NB4 (cell line): ENCODE measurements at places on chromosomes 4 and X.

GRCh38 chr4:6616087-6616995 lies 24.1 kb upstream of the MRFAP1 start:
- DNase-seq = peak; percentile 33

GRCh38 chr4:15368856-15369255 lies 59.0 kb upstream of the C1QTNF7 start:
- DNase-seq = peak; percentile 51

DNA sequence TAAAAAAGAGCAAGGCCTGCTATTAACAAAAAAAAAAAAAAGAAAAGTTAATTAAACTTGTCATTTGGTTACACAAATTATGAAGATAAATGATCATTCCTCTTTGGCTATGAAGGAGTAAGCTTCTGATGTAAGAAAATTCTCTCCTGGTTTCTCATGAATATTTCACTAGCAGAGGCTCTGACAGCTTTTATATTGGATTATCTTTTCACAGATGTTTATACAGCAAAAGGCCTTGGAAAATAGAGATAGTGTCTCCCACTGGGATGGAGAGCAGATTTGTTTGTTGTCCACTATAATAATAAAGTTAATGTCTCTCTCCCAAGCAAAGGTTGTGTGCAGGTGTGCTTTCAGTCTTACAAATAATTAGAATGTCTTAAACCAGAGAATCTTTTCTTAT lies 40.7 kb upstream of the PDGFC start:
- DNase-seq = no peak

DNA sequence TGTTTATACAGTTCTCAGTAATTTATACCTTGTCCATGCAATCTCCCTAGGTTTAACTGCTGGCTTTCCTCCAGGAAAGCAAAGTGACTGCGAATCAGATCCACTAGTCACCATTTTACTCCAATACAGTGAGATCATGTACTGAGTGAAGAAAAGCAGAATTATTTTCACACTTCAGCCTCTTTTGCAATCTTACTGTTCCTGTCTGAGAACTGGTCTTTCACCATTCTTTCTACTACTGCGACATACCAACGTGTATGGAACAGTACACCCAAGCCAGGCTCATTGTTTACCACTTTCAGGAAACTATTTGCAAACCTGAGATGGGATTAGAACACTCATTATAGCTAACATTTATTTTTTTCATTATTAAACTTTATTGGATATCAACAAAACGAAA lies 8.0 kb upstream of the MSL3 start:
- no peak for DNase-seq

DNA sequence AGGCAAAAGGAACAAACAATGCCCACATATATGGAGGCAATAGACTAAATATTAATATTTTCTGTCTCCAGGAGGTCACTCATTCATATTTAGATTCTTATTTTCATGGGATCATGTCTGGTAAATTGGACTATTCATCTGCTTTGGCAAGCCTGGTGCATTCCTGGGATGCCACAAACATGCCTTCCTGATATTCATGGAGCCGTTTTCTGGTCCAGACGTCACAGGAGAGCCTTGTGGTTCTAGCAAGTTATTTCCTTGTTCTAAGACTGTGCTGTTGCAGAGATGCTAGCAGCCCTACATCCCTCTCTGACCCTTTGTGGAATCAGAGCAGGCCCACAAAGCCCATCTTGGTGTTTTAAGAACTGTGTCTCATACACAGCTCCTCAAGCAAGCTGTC lies 16.1 kb upstream of the EXOSC9 start:
- no peak for DNase-seq

DNA sequence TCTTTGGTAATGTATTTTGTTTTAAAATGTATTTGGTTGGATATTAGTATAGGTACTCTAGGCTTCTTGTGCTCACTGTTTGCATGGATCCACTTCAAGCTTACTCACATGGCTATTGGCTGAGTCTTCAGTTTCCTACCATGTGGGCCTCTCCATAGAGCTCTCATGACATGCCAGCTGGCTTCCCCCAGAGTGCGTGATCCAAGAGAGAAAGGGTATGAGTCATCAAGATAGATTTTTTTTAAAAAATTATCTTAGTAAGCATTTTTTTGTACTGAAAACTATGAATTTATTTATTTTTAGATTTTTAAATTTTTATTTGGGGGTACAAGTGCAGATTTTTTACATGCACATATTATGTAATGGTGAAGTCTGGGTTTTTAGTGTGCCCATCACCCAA lies 219.1 kb upstream of the AMOT start:
- DNase-seq = no peak

- no peak for DNase-seq
Observed at GRCh38 chr4:117001077-117001476, 84.3 kb downstream of the TRAM1L1 start.

DNA sequence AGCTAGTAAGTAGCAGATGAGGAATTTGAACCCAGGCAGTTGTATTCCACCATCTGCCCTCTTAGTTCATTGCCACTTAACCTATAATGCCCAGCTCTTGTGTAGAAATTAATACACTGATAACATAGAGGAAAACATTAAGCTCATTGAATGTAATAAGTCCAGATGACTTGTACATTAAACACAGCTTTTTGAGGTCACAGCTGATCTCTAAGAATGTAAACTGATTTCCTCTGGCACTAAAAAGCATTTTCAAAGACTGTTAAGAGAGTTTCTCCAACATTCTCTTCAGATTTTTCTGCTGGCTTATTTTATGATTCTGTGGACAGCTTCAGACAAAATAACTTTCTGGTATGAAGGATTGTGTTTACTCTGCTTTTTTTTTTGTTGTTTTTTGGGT lies 42.7 kb downstream of the HPRT1 start:
- DNase-seq = no peak

DNA sequence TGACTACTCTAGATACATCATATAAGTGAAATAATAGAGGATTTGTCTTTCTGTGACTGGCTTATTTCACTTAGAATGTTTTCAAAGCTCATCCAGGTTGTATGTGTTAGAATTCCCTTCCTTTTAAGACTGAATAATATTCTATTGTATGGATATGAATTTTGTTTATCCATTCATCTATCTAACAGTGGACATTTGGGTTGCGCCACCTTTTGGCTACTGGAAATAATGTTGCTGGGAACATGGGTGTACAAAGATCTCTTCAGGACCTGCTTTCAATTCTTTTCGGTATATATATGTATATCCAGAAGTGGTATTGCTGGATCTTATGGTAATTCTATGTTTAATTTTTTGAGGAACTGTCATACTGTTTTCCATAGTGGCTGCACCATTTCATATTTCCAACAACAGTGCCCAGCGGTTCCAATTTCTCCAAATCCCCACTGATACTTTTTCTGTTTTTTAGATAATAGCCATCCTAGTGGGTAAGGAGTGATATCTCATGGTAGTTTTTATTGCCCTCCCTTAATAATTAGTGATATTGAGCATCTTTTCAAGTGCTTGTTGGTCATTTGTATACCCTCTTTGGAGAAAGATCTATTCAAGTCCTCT lies 3.4 kb upstream of the SCD5 start:
- peak; percentile 30 for DNase-seq

DNA sequence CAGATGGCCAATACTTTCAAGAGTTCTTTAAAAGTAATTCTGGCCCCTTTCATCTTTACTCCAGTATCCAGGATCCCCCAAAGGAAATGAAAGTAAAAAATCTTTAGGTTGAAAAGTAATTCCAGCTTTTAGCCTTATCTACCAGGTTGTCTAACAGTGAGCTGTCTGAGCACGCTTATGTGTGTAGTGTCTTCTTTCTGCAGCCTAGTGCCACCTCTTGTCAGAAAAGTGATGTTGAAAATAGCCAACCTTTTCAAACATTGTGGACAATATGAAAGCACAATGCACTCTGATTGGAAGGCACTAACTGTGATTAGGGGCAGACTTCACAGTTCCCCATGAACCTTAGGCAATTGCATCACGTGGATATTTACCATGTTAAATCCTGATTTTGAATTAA lies 92.1 kb downstream of the RELL1 start:
- no peak for DNase-seq

GRCh38 chr4:94342694-94343093 lies at the start of gene HPGDS:
Gene HPGDS, minus strand, starts transcription at chr4:94342836. Its CDS starts 8,207 bp downstream, at chr4:94334629.
- no peak for DNase-seq

DNA sequence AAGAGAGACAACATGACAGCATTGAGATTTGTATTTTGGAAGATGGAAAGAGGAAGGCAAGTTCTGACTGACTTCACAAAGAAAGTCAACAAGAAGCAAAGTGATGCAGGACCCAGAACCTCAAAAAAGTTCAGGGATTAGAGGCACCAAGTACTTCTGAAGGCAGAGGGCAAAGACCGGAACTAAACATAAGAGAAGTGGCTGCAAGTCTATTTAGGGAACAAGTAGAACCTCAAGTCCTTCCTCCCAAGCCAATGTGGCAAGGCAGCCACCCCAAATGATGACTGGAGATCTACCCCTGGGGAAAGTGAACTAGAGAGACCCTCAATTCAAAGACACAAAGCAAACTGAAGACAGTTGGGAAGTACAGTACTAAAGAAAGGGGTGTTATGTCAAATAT lies 46.6 kb downstream of the SLC39A8 start:
- no peak for DNase-seq

- no peak for DNase-seq
Observed at GRCh38 chrX:118062817-118063615, 53.6 kb downstream of the KLHL13 start.

GRCh38 chrX:98432413-98432812 lies 1548.7 kb downstream of the RPA4 start:
- DNase-seq = no peak

- no peak for DNase-seq
Observed at GRCh38 chr4:57371671-57372070, 261.5 kb upstream of the IGFBP7 start.

DNA sequence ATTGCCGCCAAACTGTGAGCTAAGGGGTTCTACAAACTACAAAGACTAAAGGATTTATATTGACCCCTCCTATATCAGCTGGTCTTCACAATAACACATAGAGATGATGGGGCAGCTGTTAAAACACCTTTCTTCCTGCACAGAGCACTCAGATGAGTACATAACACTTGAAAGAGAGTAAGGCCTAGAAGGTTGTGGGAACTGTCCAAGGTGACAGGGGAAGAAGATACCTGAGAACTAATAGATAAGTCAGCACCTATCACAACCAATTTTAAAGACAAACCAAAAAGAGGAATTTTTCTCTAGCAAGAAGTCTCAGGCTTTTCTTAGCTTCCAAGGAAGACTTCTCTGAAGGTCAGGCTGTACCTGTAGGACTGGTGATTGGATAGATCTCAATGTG lies 19.1 kb upstream of the CXCL6 start:
- no peak for DNase-seq

DNA sequence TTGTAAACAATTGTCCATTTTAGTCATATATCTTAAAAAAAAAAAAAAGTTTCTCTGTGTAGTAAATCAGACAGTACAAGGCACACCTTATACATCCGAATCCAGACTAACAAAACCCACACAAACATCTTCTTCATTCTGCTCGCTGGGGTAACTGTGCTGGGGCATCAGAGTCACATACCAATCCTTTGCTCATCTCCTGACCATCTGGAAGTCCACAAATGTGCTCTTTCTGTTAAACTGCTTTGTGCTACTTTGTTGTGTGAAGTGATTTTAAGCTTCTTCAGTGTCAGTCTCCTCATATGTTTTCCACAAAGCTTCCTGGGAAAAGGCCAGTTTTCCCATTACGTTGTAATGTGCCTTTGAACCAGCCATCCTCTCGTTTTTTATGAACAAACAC lies 86.2 kb upstream of the CBR4 start:
- DNase-seq = no peak

DNA sequence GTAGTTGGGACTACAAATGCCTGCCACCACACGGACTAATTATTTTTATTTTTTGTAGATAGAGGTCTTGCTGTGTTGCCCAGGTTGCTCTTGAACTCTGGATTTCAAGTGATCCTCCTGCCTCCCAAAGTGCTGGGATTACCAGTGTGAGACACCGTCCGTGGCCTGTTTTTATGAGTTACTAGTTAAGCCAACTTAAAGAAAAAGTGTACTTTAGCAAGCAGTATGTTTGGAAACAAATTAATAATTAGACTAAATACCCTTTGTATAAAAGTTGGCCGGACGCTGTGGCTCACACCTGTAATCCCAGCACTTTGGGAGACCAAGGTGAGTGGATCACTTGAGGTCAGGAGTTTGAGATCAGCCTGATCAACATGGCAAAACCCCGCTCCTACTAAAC lies 14.2 kb upstream of the PTPN13 start:
- no peak for DNase-seq

DNA sequence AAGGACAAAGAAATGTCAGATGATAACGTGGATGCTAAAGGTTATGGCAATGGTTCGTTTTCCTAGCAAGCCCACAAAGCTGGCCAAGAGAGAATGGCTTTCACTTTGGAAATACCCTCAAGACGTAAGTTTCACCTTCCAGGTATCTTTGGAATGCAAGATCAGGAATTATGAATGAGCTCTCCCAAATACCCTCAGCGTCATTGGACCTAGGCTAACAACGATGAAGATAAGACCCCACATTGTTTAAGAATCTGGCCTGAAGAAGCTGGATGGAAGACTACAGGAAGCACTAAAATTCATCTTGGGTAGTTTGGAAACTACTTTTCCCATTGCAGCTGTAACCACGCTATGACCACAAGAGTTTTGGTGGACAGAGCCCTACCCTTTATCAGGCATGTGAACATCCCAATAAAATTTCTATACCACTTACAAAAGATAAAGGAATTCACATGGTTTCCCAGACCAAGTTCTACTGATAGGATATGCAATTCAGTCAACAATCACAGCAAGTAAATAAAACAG lies 111.9 kb downstream of the KDR start:
- no peak for DNase-seq

- no peak for DNase-seq
Observed at GRCh38 chr4:45477311-45477733, 646.5 kb downstream of the GABRG1 start.

DNA sequence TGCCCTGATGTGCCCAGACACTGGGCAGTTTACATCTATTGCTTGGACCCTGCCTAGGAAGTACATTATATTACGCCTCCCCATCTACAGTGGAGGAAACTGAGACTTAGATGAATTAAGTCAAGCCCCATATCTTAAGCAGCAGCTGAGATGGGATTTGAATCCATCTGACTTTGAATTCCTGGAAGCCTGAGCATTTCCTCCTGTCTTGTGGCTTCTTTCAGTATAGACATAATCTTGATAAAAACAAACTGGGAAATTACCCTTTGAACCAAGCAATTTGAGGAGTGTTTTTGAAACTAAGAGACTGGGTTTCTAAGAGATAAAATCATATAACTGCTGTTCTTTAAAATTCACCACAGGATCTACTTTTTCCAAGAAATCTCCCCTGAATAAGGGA lies 18.6 kb downstream of the LIMCH1 start:
- DNase-seq = no peak
